ENCODE measurements at places on chromosomes 12 and 14. TPM values are rescaled to one million over a fixed set of nuclear protein-coding genes. Genes with fewer than 3 reads are reported as not detected.

The SDSL gene
- total RNA-seq, result 22.0 TPM

The PTPRB gene
- total RNA-seq, result 0.93 TPM

The TRAFD1 gene
- 19.0 TPM for total RNA-seq

The DCP1B gene
- total RNA-seq, result 6.7 TPM

The TAOK3 gene
- total RNA-seq, result 7.5 TPM

The PPP1R1A gene
- not detected for total RNA-seq

The MYH6 gene
- total RNA-seq, result not detected

The TMEM263 gene
- total RNA-seq, result 31.8 TPM

The SLC7A7 gene
- total RNA-seq, result 10.1 TPM

Data from A549 treated with RU486 at 1 μM for 4 hours (cell line).